Pancreas (tissue), 10 donors: ENCODE measurements at places on chromosomes 5 and 9.
A peak's percentile ranks its signal among the peaks of the same experiment; 100 is the strongest.

- H3K36me3 ChIP-seq: no peaks in the 10 kb centered on the region
- no peak for DNase-seq
- no peaks in the 10 kb centered on the region for H3K27me3 ChIP-seq
- no peaks in the 10 kb centered on the region for H3K4me1 ChIP-seq
- H3K4me3 ChIP-seq: no peak overlapping the region
- H3K27ac ChIP-seq: no peak overlapping the region
These were observed 46.9 kb downstream of the AHRR start for GRCh38 chr5:368183-369084.

- H3K27ac ChIP-seq: no peak overlapping the region
- peaks cover 18% of the 10 kb centered on the region for H3K36me3 ChIP-seq
- H3K4me1 ChIP-seq: no peaks in the 10 kb centered on the region
These were observed 128.7 kb downstream of the NIPBL start for GRCh38 chr5:37005252-37005651.

- H3K36me3 ChIP-seq: no peaks in the 10 kb centered on the region
- no peak overlapping the region for H3K27ac ChIP-seq
- DNase-seq: no peak
- no peaks in the 10 kb centered on the region for H3K27me3 ChIP-seq
- no peaks in the 10 kb centered on the region for H3K4me1 ChIP-seq
These were observed 20.4 kb downstream of the KCNT1 start for GRCh38 chr9:135722365-135722764.

GRCh38 chr5:133744960-133745308, 132.6 kb upstream of the FSTL4 start:
- no peaks in the 10 kb centered on the region for H3K36me3 ChIP-seq
- no peaks in the 10 kb centered on the region for H3K27me3 ChIP-seq
- H3K4me3 ChIP-seq: no peak overlapping the region
- H3K27ac ChIP-seq: no peak overlapping the region

- H3K27me3 ChIP-seq: no peaks in the 10 kb centered on the region
- no peak overlapping the region for H3K27ac ChIP-seq
- peaks cover 16% of the 10 kb centered on the region for H3K4me1 ChIP-seq
- H3K36me3 ChIP-seq: no peaks in the 10 kb centered on the region
These were observed 165.2 kb downstream of the MAPKAP1 start for GRCh38 chr9:125541840-125542243.

DNA sequence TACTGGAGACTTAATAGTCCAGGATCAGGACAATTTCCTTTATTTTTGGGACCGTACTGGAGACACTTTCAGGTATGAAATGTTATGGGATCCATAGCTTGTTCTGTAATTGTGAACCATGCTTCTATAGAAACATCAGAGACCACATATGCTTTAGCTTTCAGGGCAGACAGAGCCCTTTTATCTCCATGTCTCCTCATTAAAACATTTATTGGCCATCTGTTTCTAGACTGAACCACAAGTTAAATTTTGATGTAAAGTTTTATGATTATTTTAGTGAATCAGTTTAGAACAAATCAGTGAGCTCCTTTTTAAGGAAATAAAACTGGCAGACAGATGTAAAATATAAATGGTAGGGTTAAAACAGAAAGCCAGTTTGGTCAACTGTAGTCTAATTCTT, 62.0 kb downstream of the SLC27A6 start:
- DNase-seq: no peak
- no peaks in the 10 kb centered on the region for H3K4me1 ChIP-seq
- no peak overlapping the region for H3K4me3 ChIP-seq
- H3K27me3 ChIP-seq: no peaks in the 10 kb centered on the region
- H3K36me3 ChIP-seq: no peaks in the 10 kb centered on the region

DNA sequence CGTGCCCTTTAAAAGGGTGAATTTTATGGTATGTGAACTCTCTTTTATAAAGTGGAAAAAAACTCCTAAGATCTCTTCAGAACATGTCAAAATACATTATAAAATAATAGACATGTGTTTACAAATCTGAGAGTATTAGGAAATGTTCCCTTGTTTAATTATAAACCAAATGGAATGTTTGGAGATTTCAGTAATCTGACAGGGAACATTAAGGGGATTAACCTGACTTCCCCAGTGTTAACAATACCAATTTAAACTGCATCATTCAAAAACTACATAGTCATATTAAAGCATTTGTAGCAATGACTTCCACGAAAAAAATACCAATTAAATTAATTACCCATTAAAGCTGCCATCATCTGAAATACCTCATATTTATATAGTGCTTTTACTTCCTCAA, 1.6 kb upstream of the OCLN start:
- DNase-seq: no peak
- H3K27ac ChIP-seq: peak overlapping the region; percentile 100
- H3K27me3 ChIP-seq: no peaks in the 10 kb centered on the region
- H3K36me3 ChIP-seq: no peaks in the 10 kb centered on the region
- H3K4me1 ChIP-seq: peaks cover 19% of the 10 kb centered on the region

DNA sequence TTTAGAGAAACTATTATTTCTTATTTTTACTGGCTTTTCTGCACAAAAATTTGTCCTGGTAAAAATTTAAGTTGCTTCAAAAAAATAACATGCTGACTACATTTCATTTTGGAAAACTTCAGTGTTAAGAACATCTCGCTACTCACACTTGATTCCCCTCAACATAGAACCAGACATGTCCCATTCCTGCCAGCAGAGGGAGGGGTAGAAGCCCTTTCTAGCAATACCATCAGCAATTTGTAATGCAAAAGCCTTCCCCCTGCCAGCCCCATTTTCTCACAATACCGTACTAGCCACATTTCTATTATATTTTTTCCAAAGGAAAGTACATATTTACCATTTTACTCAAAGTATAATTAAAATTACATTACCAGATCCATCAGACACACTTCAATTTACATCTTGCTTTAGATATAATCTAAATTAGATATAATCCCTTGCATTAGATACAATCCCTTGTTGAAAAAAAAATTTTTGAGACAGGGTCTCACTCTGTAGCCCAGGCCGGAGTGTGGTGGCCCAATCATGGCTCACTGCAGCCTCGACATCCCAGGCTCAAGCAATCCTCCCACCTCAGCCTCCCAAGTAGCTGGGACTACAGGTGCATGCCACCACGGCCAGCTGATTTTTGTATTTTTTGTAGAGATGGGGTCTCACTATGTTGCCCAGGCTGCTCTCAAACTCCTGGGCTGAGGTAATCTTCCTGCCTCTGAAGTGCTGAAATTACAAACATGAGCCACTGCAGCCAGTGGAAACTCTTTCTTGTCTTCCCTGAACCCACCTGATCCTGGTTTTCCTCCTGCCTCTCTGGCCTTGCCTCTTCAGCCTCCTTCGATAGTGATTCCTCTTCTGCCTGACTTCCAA, 39.6 kb upstream of the IDNK start:
- no peaks in the 10 kb centered on the region for H3K27me3 ChIP-seq
- no peaks in the 10 kb centered on the region for H3K36me3 ChIP-seq
- no peak overlapping the region for H3K27ac ChIP-seq
- DNase-seq: peak; percentile 53
- H3K4me1 ChIP-seq: no peaks in the 10 kb centered on the region
- H3K4me3 ChIP-seq: no peak overlapping the region

- no peak overlapping the region for H3K27ac ChIP-seq
- no peaks in the 10 kb centered on the region for H3K27me3 ChIP-seq
- no peaks in the 10 kb centered on the region for H3K4me1 ChIP-seq
- H3K4me3 ChIP-seq: no peak overlapping the region
These were observed 42.2 kb downstream of the BAAT start for GRCh38 chr9:101342595-101342994.

GRCh38 chr5:151456321-151456940, 9.0 kb downstream of the SLC36A1 start:
- no peaks in the 10 kb centered on the region for H3K27me3 ChIP-seq
- H3K4me1 ChIP-seq: no peaks in the 10 kb centered on the region
- H3K36me3 ChIP-seq: no peaks in the 10 kb centered on the region
- no peak overlapping the region for H3K4me3 ChIP-seq

- DNase-seq: no peak
- H3K27ac ChIP-seq: no peak overlapping the region
- H3K4me3 ChIP-seq: no peak overlapping the region
- H3K36me3 ChIP-seq: no peaks in the 10 kb centered on the region
- no peaks in the 10 kb centered on the region for H3K4me1 ChIP-seq
These were observed 43.6 kb downstream of the ROPN1L start for GRCh38 chr5:10485142-10485795.

DNA sequence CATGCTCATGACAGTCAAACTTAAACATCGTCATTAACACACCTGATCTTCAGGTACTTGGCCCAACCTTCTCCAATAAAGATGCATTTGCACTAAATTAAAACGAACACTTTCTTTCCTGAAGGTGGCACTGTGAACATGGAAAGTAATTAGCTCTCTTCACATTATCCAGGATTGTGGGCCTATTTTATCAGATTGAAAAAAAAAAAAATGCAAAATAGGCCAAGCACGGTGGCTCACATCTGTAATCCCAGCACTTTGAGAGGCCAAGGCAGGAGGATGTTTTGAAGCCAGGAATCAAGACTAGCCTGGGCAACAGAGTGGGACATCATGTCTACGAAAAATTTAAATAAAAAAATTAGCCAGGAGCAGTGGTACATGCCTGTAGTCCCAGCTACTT, 14.4 kb upstream of the CDC20B start:
- no peak overlapping the region for H3K4me3 ChIP-seq
- H3K27me3 ChIP-seq: no peaks in the 10 kb centered on the region
- no peaks in the 10 kb centered on the region for H3K36me3 ChIP-seq
- H3K27ac ChIP-seq: no peak overlapping the region
- H3K4me1 ChIP-seq: peaks cover 10% of the 10 kb centered on the region

DNA sequence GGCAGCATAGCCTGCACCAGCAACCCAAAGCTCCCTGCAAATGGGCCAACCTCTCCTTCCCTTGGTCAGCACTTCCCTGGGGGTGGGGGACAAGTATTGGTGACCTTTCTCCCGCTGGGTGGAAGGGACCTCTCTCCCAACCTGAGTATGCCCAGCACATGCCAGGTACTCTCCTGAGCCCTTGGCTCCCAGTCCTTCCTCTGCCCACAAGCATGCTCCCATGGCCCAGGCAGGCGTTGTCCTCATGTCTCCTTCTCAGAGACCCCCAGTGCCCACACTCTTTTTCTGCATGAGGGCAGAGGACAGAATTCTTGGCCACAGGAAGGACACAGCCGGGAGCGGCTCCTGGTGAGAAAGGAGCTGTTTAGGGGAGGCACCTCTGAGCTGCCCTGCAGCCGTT, 60.3 kb downstream of the PHF2 start:
- no peak overlapping the region for H3K27ac ChIP-seq
- peaks cover 40% of the 10 kb centered on the region for H3K36me3 ChIP-seq
- DNase-seq: no peak
- no peak overlapping the region for H3K4me3 ChIP-seq
- H3K4me1 ChIP-seq: no peaks in the 10 kb centered on the region
- no peaks in the 10 kb centered on the region for H3K27me3 ChIP-seq

- no peaks in the 10 kb centered on the region for H3K4me1 ChIP-seq
- H3K27ac ChIP-seq: no peak overlapping the region
- no peak overlapping the region for H3K4me3 ChIP-seq
- DNase-seq: no peak
- H3K36me3 ChIP-seq: no peaks in the 10 kb centered on the region
- no peaks in the 10 kb centered on the region for H3K27me3 ChIP-seq
These were observed 87.7 kb downstream of the NSUN2 start for GRCh38 chr5:6545036-6545693.

GRCh38 chr5:138636398-138636944, 61.3 kb upstream of the HSPA9 start:
- no peak overlapping the region for H3K27ac ChIP-seq
- no peak overlapping the region for H3K4me3 ChIP-seq
- H3K36me3 ChIP-seq: no peaks in the 10 kb centered on the region
- no peak for DNase-seq
- H3K4me1 ChIP-seq: no peaks in the 10 kb centered on the region

DNA sequence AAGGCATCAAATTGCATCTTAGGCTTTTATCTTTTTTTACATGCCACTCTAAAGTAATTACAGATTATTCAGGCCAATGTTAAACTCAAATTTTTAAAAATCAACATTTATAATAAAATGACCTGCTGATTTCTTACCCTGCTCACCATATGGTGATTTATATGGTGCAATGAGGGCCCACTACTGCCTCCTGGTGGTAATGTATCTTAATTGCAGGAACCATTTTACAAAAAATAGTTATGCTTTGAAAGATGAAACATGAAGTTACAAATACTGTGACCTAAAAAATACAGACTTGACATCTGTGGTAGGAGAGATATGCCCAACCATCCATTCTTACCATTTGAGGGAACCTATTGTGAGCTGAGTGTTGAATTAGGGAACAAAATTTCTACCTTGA, 292.6 kb upstream of the TAS2R1 start:
- no peaks in the 10 kb centered on the region for H3K36me3 ChIP-seq
- DNase-seq: no peak
- no peaks in the 10 kb centered on the region for H3K4me1 ChIP-seq
- H3K4me3 ChIP-seq: no peak overlapping the region
- no peak overlapping the region for H3K27ac ChIP-seq

DNA sequence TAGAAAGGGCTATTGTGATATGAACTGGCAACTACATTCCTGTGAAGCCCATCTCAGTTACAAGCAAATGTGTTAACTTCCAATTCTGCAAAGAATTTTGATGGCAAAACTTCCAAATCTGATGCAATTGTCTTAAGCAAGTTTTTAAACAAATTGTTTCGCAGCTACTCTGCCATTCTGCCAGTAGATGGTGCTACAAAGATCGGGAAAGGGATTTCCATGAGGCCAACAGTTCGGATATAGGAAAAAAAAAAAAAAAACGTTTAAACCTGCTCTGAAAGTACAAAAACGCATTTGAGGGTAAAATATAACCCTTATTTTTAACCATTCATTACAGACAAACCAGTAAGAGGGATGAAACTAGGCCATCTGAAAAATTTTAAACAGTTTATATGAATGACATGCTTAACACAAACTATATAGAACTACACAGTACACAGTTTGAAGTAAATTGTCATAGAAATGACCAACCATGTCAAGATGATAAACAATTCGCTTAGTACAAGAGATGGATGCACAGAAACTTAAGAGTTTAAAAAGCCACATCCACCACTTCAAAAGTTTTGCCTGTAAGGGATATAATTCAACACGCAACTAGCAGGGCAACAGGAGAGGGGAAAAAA, 2.2 kb downstream of the HNRNPA0 start:
- DNase-seq: no peak
- H3K36me3 ChIP-seq: no peaks in the 10 kb centered on the region
- H3K4me1 ChIP-seq: peaks cover 45% of the 10 kb centered on the region
- peak overlapping the region; percentile 97 for H3K27ac ChIP-seq
- H3K4me3 ChIP-seq: peak overlapping the region; percentile 84
- no peaks in the 10 kb centered on the region for H3K27me3 ChIP-seq

DNA sequence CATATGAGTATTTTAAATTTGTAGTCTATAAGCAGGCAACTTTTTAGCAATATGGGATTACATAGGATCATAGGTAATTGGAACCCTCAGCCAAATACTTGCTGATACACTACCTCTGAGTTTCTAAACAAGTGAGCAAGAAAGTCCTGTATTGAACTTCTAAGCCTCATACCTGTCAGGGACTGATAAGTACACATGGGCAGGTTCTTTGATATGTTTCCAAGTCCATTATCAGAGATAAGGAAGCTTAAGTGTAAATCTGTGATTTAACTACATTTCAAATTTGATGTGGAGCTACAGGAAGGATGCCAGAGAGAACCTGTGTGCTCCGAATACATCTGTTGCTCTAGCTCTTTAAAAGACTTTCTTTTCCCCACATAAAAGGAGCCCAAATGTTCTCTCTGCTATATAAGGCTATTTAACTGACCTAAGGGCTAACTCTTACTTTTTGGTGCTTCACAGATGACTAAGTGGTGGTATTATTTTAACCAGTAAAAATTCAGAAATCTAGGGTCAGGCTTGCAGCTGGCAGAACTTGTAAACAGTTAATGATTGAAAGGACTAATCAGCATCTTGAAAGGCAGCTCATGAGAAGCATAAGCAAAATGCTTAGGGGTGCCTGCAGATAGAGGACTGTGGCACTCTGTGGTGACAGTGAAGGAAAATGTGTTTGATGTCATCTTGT, 228.6 kb downstream of the NR3C1 start:
- no peak for DNase-seq
- no peaks in the 10 kb centered on the region for H3K36me3 ChIP-seq
- H3K27me3 ChIP-seq: no peaks in the 10 kb centered on the region
